ENCODE measurements at places on chromosomes 12 and 14. TPM values are rescaled to one million over a fixed set of nuclear protein-coding genes. Genes with fewer than 3 reads are reported as not detected.

DNA sequence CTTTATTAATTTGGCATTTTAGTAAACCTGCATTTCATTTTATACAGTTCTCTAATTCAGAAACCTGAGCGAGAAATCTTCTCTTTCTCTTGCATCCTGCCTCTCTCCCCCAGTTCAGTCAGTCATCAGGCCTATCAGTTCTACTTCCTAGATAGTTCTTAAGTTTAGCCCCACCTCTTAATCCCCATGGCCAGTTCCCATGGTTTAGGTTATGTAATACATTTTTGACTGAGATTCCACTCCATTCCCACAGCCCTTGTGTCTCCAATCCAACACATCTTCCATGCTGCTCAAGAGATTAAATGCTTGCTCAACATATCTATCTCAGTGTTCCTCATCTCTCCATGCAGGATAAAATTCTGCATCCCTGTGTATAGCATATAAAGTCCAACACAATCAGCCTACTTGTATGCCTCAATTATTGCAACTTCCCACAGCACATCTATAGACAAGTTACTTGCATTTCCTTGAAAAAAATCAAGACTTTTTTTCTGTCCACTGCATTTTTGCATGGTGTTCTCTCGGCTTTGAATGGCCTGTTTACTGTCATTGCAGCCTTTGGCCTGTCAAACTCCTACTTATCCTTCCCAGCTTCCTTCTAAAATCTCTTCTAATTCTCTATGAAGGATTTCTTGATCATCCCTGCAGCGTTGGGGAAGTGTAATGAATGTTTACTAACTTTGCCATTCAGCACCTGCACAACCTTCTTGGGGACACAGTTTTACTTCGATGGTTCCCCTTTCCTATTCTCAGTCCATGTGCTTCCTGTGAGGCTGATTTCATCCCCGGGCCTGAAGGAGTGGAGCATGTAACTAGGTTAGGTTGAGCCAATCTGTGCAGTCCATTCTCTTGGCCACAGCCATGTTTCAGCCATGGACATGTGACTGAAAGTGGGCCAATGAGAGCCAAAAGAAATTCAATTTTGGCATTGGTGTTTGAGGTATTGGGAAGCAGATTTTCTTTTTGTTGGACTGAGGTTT is 80.8 kb downstream of the DACT1 start:
- no peak for DNase-seq

DNA sequence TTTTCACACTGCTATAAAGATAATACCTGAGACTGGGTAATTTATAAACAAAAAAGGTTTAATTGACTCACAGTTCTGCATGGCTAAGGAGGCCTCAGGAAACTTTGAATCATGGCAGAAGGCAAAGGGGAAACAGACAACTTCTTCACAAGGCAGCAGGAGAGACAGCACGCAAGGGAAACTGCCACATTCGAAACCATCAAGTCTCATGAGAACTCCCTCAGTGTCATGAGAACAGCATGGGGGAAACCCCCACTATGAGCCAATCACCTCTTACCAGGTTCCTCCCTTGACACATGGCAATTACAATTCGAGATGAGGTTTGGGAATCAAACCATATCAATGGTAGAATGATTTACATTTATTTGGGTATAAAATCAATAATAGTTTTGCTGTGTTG is 558.5 kb downstream of the TMTC2 start:
- no peak for DNase-seq

DNA sequence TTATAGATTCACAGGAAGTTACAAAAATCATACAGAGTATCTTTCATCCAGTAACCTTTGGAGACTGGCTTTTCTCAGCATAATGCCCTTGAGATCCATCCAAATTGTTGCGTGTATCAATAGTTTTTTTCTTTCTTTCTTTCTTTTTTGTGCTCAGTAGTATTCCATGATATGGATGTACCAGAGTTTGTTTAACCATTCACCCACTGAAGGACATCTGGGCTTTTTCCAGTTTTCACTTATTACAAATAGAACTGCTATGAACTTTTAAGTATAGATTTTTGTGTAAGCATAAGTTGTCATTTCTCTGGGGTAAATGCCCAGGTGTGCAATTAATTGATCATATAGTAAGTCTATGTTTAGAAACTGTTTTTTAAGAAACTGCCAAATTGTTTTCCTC is 79.4 kb downstream of the FBXL14 start:
- no peak for DNase-seq

- DNase-seq = no peak
These were observed 120.9 kb downstream of the SINHCAF start for GRCh38 chr12:31205054-31205453.

GRCh38 chr14:72714094-72714493 is 179.8 kb downstream of the DPF3 start:
- no peak for DNase-seq

DNA sequence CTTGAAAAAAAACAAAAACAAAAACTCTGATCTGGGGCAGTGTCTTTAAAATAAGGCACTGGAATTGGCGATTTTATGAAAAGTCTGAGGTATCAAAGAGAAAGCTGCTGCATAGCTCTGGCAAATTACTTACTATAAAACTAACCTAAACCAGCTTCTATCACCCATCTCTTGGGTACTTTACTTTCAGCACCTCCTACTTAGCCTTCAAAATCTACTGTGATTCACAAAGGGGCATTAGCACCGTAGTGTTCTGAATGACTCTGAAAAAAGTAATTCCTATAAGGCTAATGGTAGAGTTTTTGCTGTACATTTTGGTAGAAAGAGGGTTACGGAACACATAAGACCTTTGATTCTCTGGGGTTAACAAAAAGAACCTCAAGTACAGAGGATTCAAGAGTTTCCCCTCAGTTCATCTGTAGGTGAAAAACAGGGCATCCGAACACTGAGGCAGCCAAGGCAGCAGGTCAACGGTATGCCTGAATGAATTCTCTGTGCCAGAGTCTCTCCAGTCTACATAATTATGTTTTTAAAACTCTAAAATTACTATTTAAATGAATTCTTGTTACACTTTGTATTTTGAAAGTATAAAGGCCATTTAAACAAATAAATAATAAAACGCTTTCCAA is 101.5 kb downstream of the ELK3 start:
- DNase-seq = no peak

DNA sequence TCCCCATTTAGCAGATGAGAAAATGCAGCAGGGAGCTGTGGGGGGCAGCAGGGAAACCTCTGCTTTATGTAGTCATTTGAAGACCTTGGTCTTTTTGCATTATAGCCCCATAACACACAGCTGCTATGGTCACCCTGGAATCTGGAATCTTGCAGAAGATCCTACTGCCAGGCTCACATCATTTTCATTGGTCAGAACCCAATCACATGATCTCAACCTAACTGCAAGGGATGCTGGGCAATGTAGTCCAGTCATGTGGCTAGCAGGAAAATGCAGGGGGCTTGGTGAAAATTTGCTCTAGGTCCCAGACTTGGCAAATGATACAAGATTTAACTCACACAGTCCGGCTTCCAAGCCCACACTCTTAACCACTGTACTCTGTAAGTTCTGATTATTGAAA is 1028.7 kb downstream of the AACS start:
- DNase-seq = no peak

DNA sequence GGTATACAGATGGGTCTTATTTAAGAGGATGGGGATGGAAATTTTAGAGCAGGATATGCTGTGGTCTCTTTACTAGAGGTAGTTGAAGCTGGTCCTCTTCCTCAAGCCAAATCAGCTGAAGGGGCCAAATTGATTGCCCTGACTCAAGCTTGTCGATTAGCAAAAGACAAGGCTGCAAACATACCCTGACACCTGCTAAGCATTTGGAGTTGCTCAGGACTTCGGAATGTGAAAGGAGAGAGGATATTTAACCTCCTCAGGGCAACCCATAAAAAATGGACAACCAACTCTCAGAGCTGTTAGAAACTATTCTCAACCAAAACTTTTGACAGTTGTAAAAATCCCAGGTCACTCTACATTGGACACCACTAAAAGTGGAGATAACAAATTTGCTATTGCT is 15.6 kb downstream of the PTGDR start:
- DNase-seq = no peak

DNA sequence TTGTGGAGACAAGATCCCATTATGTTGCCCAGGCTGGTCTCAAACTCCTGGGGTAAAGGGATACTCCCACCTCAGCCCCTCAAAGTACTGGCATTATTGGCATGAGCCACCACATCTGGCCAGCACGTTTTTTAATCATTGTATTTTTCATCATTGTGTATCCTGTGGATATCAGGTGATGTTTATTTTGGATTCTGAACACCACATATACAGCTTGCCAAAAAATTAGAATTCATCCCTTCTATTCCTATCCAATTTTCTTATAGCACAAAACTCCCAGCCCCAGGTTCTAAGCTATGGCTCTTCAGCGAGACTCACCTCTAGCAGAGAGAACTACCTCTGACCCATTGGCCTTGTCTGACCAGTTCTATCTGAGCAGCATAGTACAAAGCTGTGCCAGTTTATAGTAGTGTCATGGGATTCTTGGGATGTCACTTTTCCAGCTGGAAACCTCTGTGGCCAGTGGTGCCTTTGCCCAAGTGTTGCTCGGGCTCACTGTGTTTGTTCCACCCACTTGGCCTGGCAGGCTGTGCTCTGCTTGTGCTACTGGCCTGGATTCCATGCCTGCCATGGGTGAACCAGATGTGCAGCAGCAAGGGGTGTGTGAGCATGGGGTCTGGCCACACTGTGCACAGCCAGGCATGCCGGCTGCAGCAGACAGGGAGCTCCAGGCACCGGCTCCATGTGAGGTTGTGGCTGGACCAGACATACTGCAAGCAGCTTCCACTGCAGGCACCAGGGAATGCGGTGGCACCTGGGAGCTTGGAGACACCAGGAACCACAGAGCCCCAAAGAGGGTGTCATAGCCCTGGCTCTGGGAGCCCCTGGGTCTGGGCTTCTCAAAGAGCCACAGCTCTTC is 37.2 kb downstream of the TIMELESS start:
- no peak for DNase-seq

Gene VWF
- total RNA-seq = 0.29 TPM

Gene GPR137C
- total RNA-seq = 0.59 TPM

Gene P2RX4
- total RNA-seq = 23.5 TPM

Gene POTEM
- total RNA-seq = not detected

Gene ACOT6
- total RNA-seq = not detected

Gene TAS2R46
- 3.5 TPM for total RNA-seq

Data from osteoblast (primary cell).